Tibial artery (tissue), 4 donors: ENCODE measurements at places on chromosomes 7 and 10.
A peak's percentile ranks its signal among the peaks of the same experiment; 100 is the strongest.

DNA sequence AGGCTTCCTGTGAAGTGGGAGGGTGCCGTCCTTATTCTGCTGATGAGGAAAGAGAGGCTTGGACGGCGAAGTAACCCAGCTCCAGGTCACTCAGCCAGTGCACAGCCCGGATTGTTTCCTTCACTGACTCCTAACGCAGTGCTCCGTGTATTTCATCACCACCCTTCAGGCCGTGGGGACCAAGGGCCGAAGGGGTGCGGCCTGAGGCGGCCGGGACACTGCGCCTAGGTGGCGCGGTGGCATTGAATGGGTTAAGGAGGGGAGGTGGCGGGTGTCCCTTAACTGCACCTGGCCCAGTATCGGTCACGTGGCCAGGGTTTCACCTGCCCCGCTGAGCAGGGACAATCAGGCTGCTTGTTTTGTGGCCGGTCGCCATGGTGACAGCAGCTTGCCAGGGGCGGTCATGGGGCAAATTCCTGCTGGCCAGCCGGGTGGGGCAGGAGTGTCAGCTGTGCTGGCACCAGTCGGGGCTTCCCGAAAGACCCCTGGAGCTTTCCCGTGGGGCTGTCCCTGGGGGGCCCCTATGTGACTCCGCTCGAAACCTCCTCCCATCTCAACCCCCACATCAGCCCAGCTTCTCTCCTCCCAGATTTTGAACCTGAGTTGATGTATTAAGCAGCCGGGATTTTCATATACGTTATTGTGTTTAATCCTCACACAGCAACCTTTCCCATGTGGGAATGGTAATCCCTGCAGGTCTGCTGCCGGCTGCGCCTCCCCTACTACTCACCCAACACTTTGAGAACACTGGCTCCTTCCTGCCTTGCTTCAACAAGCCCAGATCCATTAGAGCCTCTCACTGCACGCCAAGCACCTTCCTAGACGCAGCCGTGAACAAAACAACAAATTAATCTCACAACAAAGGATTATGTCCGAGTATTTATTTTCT lies 4.4 kb upstream of the ABHD11 start:
- H3K4me3 ChIP-seq, result no peak overlapping the region
- peaks cover 12% of the 10 kb centered on the region for H3K4me1 ChIP-seq
- H3K27me3 ChIP-seq, result no peaks in the 10 kb centered on the region

DNA sequence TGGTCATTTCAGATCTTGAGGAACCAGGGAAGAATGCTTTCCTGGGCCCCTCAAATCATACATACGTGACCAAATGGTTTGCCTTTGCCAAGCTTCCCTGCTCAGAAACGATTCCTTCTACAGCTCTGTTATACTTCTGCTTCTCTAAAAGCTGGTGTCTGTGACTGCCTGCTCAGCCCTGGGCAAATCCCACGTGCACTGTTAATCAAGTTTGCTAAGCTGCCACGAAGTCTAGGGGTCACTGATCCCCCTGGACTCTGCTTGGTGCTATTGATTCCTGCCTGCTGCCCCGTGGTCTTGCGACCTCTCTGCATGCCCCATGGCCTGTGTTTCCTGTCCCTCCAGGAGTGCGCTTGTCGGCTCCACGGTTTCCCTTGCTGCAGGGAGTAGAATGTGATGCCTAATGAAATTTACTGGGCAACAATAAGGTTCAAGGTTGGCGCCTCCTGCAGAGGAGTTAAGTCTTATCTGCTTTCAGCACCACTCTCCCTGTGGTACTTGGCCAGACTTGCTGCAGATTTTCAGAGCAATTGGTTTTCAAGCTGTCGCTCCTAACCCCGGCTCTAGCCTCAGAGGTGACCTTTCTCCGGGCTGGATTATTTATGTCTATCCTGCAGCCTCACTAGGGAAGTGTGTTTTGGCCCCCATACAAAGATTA lies 201.6 kb upstream of the FZD8 start:
- no peaks in the 10 kb centered on the region for H3K27me3 ChIP-seq
- H3K36me3 ChIP-seq, result no peaks in the 10 kb centered on the region
- H3K27ac ChIP-seq, result peak overlapping the region; percentile 2

DNA sequence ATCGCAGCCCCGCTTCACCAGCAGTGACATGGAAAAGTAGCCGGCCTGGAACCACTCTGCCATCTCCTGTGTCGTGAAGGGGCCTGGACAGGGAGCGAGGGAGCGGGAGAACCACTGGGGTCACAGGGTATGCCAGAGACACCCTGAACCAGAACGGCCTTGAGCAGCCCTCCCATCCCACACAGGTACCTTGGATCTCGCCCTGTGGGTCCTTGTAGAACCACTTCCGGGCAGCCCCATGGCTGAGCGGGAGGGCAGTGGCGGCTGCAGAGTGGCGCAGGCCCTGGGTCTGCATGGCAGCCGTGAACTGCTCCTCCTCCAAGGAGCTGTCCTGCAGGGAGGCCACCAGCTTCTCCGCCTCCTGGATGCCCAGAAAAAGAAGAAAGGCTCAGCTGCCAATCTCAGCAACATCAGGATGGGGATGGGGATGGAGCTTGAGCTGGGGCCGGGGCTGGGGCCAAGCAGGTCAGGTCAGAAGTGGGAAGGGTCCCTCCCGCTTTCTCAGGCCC lies 9.5 kb downstream of the GIGYF1 start:
- DNase-seq, result no peak
- H3K4me1 ChIP-seq, result no peaks in the 10 kb centered on the region
- no peaks in the 10 kb centered on the region for H3K27me3 ChIP-seq
- no peak overlapping the region for H3K27ac ChIP-seq
- peaks cover 68% of the 10 kb centered on the region for H3K36me3 ChIP-seq
- no peak overlapping the region for H3K4me3 ChIP-seq

DNA sequence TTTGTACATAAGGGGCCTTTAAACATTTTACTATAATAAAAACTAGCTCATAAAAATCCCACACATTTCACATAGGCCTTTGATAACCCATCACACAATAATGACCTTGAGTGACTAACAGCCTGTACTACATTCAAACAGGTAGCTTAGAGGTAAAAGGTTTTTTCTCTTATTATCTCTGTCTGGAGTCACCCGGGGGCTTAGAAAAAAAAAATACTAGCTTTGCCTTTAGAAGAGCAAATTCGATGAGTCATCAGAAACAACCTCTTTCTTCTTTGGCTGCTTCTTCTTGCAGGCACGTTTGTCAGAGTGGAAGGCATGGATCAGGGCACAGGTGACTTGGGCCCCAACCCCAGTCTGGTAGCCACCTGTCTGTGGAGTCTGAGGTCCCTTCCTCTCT lies 43.4 kb upstream of the ADO start:
- H3K27ac ChIP-seq, result no peak overlapping the region
- no peak for DNase-seq
- no peaks in the 10 kb centered on the region for H3K4me1 ChIP-seq
- no peak overlapping the region for H3K4me3 ChIP-seq
- H3K36me3 ChIP-seq, result no peaks in the 10 kb centered on the region
- no peaks in the 10 kb centered on the region for H3K27me3 ChIP-seq

GRCh38 chr10:72048450-72049124 lies 39.8 kb downstream of the SPOCK2 start:
- H3K27me3 ChIP-seq, result no peaks in the 10 kb centered on the region
- DNase-seq, result peak; percentile 95
- no peaks in the 10 kb centered on the region for H3K36me3 ChIP-seq
- no peak overlapping the region for H3K27ac ChIP-seq
- no peak overlapping the region for H3K4me3 ChIP-seq
- H3K4me1 ChIP-seq, result no peaks in the 10 kb centered on the region

DNA sequence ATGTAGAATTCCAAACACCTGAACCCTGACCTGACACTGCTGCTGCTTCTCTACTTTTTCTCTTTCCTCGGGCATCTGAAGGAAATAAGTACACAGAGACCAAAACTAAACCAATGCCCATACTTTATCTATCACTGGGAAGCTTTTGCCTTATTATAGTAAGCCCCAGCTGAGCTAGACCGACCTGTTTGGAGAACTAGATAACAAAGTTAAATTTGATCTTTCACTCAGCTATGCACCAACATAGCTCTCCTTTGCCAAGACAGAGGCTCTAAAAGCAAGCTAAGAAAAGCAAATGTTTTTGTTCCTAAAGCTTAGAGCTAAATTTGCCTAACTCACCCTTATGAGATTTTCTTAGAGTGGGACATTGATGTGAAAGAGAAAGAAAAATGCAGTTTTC lies 39.1 kb downstream of the NHLRC2 start:
- H3K4me1 ChIP-seq, result peaks cover 11% of the 10 kb centered on the region
- peaks cover 6% of the 10 kb centered on the region for H3K36me3 ChIP-seq
- peak overlapping the region; percentile 6 for H3K27ac ChIP-seq
- H3K27me3 ChIP-seq, result no peaks in the 10 kb centered on the region
- H3K4me3 ChIP-seq, result no peak overlapping the region

- no peaks in the 10 kb centered on the region for H3K4me1 ChIP-seq
- H3K27ac ChIP-seq, result no peak overlapping the region
- H3K27me3 ChIP-seq, result no peaks in the 10 kb centered on the region
- no peak overlapping the region for H3K4me3 ChIP-seq
- DNase-seq, result no peak
These were observed 253.1 kb upstream of the SHH start for GRCh38 chr7:156065400-156065799.

DNA sequence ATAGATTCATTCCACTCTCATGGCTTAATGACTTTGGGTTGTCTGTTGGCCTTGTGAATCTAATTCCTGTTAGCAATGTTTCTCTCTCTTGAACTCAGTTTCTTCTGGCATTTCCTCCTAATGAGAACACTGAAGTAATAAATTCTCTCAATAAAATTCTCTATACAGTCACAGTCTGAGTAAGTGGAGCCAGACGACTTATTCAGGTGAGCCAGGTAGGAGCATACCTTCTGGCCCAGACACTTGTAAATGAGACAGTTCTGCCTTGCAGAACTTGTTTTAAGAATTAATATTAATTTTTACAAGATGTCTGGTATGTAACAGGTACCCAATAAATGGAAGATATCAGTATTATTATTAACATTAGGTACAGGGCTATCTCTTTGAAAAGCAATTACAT lies 28.6 kb upstream of the AGR2 start:
- no peak overlapping the region for H3K4me3 ChIP-seq
- no peaks in the 10 kb centered on the region for H3K4me1 ChIP-seq
- no peak overlapping the region for H3K27ac ChIP-seq
- no peak for DNase-seq
- H3K36me3 ChIP-seq, result no peaks in the 10 kb centered on the region

DNA sequence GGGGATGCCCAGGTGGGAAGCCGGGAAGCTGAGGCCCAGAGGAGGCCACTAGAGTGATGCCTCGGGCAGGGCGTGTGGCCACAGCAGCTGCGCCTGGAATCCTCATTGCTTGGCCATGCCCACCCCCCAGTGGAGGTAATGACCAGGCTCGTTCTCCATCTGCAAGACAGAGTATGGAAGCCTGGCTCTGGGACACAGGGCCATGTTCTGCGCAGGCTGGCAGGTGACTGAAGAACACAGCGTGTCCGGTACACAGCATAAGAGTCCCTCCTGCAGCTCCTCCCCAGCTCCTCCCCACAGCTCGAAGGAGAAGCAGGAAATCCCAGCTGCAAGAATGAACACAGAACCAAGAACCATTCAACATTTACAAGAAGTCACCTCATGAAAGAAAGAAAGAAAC lies 64.8 kb downstream of the SMURF1 start:
- peak overlapping the region; percentile 8 for H3K4me3 ChIP-seq
- H3K4me1 ChIP-seq, result no peaks in the 10 kb centered on the region
- no peaks in the 10 kb centered on the region for H3K27me3 ChIP-seq

DNA sequence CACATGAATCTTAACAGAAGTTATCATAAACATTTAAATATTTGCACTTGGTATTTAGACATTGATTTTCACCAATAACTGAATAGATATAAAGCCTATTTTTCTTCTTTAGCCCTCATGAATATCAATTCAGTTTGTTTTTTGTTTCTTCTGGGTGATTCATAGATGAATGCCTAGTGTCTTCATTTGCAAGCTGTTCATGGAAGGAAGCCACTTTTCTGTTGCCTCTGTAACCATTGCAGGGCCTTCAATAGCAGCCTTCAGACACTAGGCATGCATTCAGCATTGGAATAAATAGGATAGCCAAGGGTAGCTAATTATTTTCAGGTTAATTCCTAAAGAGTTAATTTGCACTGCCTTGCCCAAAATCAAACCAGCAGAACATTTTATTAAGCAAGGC lies 375.3 kb downstream of the DPP6 start:
- DNase-seq, result no peak
- H3K27me3 ChIP-seq, result no peaks in the 10 kb centered on the region
- no peaks in the 10 kb centered on the region for H3K4me1 ChIP-seq
- H3K27ac ChIP-seq, result no peak overlapping the region
- no peak overlapping the region for H3K4me3 ChIP-seq

- no peak overlapping the region for H3K4me3 ChIP-seq
- DNase-seq, result no peak
- H3K36me3 ChIP-seq, result no peaks in the 10 kb centered on the region
- H3K27ac ChIP-seq, result no peak overlapping the region
These were observed 162.1 kb upstream of the SHH start for GRCh38 chr7:155974186-155974897.

- H3K27me3 ChIP-seq, result no peaks in the 10 kb centered on the region
- no peak overlapping the region for H3K4me3 ChIP-seq
- DNase-seq, result no peak
- H3K4me1 ChIP-seq, result no peaks in the 10 kb centered on the region
These were observed 182.7 kb downstream of the CUX1 start for GRCh38 chr7:102000123-102000522.

GRCh38 chr7:70570961-70571360 lies 561.0 kb upstream of the GALNT17 start:
- no peak for DNase-seq
- H3K27me3 ChIP-seq, result no peaks in the 10 kb centered on the region
- H3K4me3 ChIP-seq, result no peak overlapping the region
- H3K27ac ChIP-seq, result no peak overlapping the region
- no peaks in the 10 kb centered on the region for H3K36me3 ChIP-seq

- DNase-seq, result no peak
- H3K27me3 ChIP-seq, result no peaks in the 10 kb centered on the region
- H3K4me1 ChIP-seq, result no peaks in the 10 kb centered on the region
- no peak overlapping the region for H3K27ac ChIP-seq
These were observed 20.3 kb downstream of the SBDS start for GRCh38 chr7:66974986-66975590.

GRCh38 chr7:25850735-25851134 lies 301.3 kb upstream of the NFE2L3 start:
- peak overlapping the region; percentile 83 for H3K27ac ChIP-seq
- H3K36me3 ChIP-seq, result no peaks in the 10 kb centered on the region
- H3K4me3 ChIP-seq, result no peak overlapping the region
- peaks cover 64% of the 10 kb centered on the region for H3K4me1 ChIP-seq
- no peaks in the 10 kb centered on the region for H3K27me3 ChIP-seq
- DNase-seq, result no peak

DNA sequence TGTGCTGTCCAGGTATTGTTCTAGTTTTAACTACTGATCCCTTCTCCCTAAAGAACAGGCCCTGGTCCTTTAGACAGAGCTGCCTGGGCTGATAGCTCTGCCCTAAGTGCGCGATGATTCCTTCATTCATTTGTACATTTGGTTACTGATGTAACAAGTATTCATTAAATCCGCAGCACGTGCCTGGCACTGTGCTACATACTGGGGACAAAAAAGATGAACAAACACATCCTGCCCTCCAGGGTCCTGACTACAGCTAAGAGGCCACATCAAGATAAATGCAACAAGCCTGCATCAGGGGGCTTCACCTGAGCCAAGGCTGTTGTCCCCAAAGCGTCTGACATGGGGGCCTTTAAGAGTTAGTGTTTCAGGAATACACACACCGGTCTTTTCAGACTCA lies 99.0 kb upstream of the PODXL start:
- H3K36me3 ChIP-seq, result no peaks in the 10 kb centered on the region
- peak; percentile 24 for DNase-seq
- no peak overlapping the region for H3K4me3 ChIP-seq
- no peaks in the 10 kb centered on the region for H3K27me3 ChIP-seq
- no peak overlapping the region for H3K27ac ChIP-seq
